ENCODE measurements at places on chromosomes 12 and 14.

DNA sequence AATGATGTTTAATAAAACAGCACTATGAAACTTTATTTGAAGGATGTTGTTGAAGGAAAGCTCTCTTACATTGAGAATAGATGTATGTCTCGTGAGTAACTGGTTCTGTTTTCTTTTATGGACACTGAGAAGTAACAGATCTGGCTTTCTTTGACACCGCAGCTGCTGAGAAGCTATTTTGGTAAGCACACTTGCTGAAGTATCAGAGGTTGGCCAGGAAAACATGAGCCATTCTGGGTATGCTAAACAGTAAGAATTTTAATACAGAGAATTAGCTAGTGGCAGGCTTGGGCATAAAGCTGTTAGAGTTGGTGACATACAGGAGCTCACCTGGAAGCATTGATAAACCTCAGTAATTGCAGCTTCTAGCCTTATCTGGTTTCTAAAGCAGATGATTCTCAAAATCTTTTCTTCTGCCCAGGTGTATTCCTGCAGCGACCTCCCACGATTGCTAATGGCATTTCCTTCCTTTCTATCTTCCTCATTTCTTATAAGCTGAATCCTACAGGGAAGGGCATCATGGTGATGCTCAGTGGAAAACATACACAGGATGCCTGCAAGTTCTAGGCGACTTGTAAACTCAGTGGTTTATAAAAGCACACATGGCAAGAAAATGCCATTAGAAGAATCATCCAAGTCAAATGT lies 291.6 kb upstream of the SLC16A7 start:
- DNase-seq = no peak

GRCh38 chr14:93096691-93097322 lies 18.9 kb downstream of the ITPK1 start:
- no peak for DNase-seq

GRCh38 chr12:89775063-89775985 lies 66.7 kb upstream of the ATP2B1 start:
- no peak for DNase-seq

- DNase-seq = no peak
Measured at GRCh38 chr14:88931321-88932110, 107.1 kb downstream of the TTC8 start.

- no peak for DNase-seq
Measured at GRCh38 chr12:91889059-91889458, 256.6 kb downstream of the BTG1 start.

DNA sequence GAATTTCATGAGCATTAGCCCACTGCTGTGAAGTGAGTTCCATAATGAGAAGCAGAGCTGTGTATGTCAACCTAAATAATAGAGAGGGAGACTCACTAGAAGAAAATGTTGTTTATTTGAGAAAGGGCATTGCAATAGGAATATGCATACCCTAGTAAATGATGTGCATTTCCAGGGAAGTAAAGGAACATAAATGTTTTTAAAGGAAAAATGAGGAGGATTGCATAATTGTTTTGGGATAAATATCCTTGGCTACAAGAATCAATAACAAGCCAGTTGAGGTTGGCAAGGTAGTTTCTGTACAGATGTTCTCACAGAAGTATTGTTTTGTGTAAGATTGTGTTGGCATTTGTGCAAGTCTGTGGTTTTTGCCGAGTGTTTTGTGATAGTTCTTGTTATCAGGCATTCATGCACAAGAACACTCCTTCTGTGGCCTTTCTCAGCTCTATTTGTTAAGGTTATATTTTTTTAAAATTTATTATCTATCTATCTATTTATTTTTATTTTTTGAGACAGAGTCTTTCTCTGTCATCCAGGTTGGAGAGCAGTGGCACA lies 47.1 kb downstream of the EMP1 start:
- DNase-seq = no peak

- no peak for DNase-seq
Measured at GRCh38 chr14:20499881-20500280, 5.5 kb upstream of the RNASE10 start.

DNA sequence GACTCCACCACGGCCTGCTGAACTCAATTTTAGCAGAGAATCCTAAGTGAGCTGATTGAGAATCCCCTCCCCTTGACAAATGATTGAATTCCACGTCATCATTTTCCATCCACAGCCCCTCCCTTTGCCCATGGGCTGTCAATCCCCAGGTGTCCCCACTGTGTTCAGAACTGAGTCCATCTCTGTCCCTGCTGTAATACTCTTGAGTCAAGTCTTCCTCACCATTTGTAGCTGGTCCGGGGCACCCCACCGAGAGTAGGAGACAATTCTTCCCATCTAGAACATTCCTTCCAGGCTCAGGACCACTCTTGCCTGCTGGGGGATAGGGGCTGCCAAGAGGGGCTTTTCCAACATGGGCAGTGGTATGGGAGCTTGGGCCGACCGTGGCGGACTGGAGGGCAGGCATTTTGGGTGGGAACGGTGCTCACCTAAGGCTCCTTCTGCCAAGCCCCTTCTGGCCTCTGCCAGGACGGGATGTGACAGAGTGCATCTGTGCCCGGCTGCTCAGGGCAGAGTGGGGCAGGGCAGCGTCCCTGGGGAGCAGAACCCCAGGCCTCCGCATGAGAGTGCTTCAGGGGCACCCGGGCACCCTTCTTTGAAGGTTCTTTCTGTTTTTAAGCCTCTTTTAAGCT lies 218.1 kb upstream of the RTL1 start:
- no peak for DNase-seq

GRCh38 chr12:112294793-112295192 lies 87.4 kb downstream of the HECTD4 start:
- DNase-seq = no peak

DNA sequence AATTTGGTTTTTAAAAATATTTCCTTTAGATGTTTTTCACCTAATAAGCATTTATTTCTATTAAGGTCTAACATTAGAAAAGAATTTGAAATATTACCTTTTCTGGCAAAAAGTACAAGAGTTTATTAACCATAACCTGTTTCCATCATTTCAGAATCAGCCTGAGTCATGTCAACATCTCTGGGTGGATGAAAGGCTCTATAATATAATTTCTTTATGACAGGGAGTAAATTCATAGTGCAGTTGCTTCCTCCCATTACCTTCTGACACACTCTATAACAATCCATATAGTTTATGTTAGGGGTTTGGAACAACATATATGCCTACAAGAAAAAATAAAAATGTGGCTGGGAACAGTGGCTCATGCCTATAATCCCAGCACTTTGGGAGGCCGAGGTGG lies 134.5 kb downstream of the SLC2A13 start:
- DNase-seq = no peak

DNA sequence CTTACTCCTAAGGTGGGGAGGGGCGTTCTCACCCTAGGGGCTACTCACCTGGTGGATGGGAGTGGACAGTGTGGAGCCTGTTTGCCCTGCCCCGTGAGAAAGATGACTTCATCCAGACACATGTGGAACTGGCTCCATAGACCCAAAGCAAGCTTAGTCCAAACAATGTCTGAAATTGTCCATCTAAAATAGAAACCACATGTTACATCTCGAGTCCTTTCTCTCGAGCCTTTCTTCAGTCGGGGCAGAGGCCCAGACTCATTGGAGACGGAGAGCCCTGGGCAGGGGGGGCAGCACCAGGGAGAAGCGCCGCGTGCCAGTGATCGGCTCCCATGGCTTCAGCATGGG lies 4.3 kb downstream of the SIVA1 start:
- DNase-seq = no peak

- DNase-seq = no peak
Measured at GRCh38 chr14:59175404-59175803, 13.1 kb upstream of the DAAM1 start.

- DNase-seq = no peak
Measured at GRCh38 chr12:46451276-46452021, 78.9 kb upstream of the SLC38A2 start.

DNA sequence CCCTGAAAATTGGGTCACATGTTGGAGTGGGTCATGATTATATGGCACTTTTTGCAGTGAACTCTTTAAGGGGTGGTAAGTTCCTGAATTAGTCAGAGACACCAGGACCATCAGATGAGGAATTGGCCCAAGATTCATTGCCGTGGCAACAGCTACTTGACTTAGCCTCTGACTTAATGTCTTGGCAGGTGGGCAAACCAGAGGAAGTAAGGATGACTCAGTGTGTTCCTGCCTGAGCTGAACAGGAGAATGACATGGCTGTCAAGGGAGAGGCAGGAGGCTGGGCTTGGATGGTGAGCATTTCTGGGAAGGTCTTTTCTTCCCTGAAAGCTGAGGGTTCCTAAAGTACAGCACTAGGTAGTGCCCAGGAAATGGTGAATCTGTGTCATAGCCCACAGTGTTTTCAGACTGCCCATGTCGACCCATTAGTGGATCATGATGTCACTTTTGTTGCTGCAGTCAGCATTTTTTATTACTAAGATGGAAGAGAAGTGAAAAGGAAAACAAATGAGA lies 170.1 kb upstream of the PWP1 start:
- no peak for DNase-seq

- peak; percentile 65 for DNase-seq
Measured at GRCh38 chr12:45518291-45519235, 210.9 kb upstream of the ARID2 start.

DNA sequence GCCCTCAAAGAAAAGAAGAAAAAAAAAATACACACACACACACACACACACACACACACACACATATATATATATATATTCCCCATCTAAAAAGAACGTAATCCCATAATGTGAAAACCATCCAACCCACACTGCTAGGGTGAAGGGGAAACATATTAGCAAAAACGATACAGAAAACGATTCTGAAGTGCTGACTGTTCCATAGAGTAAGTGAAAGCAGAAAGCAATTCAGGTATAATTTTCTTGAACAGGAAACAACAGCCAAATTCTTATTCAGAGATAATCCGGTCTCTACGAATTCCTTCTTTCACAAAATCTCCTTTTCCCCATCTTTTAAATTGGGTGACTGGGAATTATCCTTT lies 393.5 kb downstream of the NOVA1 start:
- no peak for DNase-seq

- DNase-seq = no peak
Measured at GRCh38 chr12:119727600-119728443, 59.9 kb downstream of the PRKAB1 start.

GRCh38 chr12:123076604-123077297 lies 74.1 kb downstream of the PITPNM2 start:
- peak; percentile 25 for DNase-seq

DNA sequence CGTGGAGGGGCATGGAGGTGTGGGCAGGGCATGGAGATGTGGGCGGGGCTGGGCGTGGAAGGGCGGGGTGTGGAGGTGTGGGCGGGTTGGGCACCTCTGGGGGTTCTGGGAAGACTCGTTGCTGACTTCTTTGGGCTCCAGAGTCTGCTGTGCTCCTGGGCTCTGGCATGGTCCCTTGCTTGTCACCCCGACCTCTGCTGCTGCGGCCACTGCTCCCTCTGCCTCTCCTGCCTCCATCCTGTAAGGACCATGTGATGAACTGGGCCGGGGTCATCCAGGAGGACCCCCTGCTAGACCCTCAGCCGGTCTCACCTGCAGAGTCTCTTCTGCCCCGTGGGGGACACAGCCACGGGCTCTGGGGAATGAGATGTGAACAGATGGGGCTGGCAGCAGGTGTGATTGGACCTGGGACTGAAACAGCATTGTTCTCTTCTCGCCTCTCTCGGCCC lies 15.3 kb downstream of the NOC4L start:
- no peak for DNase-seq

DNA sequence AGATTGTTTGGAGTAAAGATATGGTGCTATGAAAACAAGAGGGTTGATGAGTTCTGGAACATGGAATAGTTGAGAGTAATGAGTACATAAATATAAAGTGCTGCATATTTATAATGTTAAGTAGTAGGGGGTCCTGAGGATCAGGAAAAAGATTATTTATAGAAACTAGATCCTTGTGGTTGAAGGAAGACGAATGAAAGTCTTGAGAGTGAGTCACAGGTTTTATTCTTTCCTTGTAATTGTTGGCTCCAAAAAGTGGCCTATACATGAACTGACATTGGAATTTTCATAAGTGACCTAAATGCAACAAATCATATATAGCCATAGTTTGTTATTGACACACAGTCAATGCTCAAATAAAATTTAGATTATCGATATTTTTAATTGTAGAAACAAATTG lies 440.4 kb upstream of the PRICKLE1 start:
- no peak for DNase-seq

DNA sequence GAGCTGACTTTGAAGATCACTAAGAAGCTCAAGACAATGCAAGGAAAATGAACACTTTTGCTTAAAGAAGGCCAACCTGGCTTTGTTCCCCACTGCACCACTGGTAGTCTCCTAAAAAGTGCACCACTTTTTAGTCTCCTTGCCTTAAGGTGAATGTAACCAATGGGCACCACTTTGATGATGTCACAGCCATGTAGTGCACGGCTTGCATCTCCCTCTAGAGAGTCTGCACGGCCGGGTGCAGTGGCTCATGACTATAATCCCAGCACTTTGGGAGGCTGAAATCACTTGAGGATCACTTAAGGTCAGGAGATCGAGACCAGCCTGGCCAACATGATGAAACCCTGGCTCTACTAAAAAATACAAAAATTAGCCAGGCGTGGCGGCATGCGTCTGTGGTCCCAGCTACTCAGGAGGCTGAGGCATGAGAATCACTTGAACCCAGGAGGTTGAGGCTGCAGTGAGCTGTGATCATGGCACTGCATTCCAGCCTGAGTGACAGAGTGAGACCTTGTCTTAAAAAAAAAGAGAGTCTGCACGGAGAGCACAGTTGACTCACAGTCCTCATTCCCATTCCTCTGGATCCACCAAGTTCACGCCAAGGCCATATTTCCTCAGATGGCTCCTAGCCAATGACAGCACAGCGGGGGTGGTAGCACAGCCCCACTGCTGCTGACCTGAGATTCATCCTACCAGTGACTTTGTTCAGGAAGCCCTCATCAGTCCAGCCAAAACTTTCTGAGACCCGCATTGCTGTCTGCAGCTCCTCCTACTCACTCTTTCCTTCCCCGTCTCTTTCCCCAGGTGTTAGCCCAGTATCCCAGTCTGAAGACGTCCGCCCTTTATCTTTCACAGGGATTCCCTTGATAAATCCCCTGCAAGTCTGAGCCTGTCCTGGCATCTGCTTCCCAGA lies 16.5 kb upstream of the IFT81 start:
- DNase-seq = no peak

- DNase-seq = no peak
Measured at GRCh38 chr14:77014004-77014604, 14.4 kb downstream of the IRF2BPL start.

DNA sequence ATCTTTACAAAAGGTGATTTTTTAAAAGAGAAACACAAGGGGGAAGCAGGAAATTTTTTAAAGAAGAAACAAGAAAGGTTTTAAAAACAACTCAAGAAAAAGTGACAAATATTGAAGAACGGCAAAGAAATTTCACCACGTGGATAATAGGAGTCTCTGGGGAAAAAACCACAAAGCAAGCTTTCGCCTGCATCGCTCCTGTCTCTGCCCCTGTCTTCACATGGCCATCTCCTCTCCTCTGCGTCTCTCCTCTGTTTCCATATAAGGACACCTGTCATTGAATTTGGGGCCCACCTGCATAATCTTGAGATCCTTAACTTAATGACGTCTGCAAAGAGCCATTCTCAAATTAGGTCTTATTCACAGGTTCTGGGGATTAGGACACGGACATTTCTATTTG lies 175.8 kb downstream of the ETV6 start:
- DNase-seq = no peak

DNA sequence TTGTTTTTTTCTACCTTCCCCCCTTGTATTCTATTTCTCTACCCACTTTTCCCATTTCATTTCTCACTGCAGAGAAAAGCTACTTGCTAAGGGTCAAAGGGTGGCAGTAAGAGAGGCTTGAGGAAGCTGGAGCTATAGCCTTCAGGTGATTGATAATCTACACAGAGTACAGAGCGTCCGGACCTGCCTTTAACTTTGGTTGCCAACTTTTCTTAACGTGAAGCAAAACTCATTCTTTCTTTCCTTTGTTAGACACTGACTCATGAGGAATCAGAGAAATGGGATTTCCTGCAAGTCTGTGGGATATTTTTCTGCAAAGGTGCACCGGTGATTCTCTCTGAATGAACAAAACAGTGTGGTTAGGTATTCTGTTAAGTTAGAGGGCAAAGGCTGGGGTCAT lies 133.3 kb downstream of the RMST start:
- no peak for DNase-seq

Data from CD4-positive, alpha-beta memory T cell (primary cell).